ENCODE measurements at places on chromosomes 5 and 9.

GRCh38 chr9:73537561-73537960 lies 385.9 kb downstream of the ANXA1 start:
- no peak for DNase-seq

GRCh38 chr9:104855807-104856206 lies 72.1 kb downstream of the ABCA1 start:
- DNase-seq: no peak

DNA sequence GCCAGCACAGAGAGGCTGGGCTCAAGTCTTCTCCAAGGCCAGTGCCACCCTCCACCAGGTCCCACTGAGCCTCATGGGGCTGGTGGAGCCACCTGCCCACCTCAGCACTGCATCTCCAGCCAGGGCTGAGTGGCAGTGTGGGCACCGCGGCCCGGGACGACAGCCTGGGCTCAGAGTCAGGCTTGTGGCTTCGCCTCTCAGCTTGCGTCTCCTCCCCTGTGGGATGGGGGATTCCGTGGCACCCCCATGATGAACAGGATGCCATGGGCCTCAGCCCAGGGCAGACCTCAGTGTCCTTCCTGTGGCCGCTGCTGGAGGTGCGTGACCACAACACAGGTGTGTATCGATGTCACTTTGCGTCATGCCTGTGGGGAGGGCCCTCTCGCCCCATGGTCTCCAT lies 136.4 kb upstream of the PPP1R26 start:
- no peak for DNase-seq

- no peak for DNase-seq
These were observed 46.2 kb downstream of the SLC28A3 start for GRCh38 chr9:84294241-84294950.

DNA sequence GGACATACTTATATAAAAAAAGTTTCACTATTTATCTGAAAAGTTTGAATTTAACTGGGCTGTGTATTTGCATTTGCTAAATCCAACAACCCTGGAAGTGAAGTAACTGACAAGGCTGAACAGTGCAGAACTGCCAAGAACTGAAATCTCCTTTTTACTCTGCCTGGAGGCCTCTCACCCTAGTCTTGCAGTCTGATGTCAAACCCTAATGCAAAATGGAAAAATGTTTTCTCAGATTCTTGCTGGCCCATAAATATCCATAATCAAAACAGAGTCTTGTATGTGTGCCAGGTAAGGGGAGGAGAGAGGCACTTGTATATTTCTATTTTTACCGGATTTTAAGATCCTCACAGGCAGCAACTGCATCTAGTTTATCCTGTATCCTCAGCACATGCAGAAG lies 432.7 kb upstream of the KLF4 start:
- DNase-seq: no peak

DNA sequence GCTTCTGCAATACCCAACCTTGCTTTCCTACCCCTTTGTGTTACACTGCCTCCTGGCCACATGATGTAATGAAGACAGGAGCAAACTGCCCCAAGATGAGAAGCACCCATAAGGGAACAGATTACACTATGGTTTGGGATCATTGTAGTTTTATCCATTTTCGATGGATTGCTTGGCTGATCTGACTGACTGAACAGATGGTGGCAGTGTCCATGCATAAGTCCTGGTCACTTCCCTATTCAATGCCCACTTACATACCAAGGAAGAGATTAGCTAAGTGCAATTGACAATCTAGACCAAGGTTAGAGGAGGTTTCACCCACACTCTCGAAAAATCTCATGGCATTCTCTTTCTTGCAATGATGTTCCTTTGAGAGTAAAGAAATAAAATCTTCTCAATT lies 319.9 kb downstream of the RAB3C start:
- DNase-seq: no peak

DNA sequence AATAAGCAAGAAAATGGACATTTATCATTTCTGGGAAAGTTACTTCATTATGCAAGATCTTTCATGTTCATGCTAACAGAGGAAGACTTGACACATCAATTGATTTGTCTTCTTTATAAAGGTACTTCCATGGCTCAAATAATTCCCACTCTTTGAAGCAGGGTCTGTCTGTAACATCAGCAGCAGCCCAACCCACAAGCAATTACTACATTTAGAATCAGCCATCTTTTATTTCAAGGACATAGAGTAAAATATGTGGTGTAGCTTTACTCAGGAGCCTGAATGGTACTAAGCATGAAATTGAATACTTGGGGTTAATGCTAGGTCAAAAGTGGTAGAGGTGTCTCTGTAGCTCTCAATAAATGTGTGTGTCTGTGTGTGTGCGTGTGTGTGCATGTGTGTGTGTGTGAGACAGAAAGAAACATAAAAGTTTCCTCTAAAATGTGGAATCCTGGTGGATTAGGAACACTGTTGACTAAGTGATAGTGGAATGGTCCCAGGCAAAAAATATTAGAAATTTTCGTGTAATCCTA lies 581.1 kb downstream of the CAAP1 start:
- DNase-seq: no peak

GRCh38 chr5:55691265-55692105 lies 20.6 kb downstream of the SLC38A9 start:
- no peak for DNase-seq

DNA sequence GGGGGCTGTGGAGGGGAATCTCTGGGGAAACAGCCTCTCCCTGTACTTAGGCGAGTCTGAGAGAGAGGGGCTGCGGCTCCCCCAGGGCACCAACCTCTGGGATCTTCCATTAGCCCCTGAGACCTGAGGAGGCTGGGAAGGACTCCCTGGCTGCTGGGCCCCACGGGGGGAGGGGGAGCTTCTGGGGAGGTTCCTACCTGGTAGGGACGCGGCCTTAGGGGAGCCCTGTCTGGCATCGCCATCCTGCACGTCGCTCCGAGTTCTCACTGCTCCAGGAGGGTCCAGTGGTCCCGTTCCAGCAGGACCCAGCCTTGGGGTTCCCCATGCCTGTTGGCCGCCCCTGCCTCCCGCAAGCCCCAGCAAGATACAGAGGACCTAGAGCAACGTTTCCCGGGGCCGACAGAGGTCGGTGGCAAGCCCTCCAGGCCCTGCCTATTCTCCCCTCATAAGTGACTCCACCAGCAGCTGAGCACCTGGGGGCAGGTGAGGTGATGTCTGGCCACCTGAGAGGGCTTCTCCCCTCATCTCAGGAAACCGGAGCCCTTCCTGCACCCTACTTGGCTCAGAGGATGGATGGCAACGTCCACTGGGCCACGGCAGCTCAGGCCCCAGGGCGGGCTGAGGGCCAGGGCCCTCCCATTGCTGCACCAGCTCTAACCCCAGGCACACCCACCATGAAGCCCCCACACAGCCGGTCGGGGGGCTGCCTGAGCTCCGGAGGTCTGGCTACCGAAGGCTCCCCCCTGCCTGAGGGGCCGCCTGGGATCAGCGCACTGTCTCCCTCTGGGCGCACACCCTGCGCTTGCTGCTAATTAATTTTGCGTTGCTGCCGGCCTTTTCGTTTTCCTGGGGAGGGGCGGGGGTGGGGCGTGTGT lies 22.5 kb downstream of the TPPP start:
- DNase-seq: no peak

- no peak for DNase-seq
These were observed 74.4 kb upstream of the ATP10B start for GRCh38 chr5:160926428-160926827.

- no peak for DNase-seq
These were observed 7.5 kb downstream of the SLC6A19 start for GRCh38 chr5:1208743-1209488.

DNA sequence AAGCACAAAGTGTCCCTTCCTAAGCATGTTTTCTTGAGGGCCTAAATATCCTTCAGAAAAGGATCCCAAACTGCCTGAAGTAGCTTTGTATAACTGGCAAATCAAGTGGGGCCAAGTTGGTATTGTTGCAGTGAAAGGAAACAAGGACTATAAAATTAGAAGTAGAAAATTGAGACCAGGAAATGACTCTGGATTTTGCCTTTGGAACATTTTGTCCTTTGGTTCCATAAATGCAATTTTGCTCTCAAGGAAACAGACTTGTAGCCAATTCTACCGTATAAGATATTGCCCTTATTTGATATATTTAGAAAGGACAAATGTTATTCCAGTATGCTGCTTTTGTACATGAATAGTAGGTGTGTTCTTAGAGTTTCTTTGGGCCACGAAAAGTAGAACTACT lies 34.4 kb downstream of the RABGAP1 start:
- no peak for DNase-seq

GRCh38 chr5:147369742-147370374 lies 135.0 kb downstream of the STK32A start:
- no peak for DNase-seq

GRCh38 chr5:14913096-14913495 lies 41.5 kb upstream of the ANKH start:
- no peak for DNase-seq

- no peak for DNase-seq
These were observed 76.6 kb upstream of the CCDC152 start for GRCh38 chr5:42680046-42680445.

DNA sequence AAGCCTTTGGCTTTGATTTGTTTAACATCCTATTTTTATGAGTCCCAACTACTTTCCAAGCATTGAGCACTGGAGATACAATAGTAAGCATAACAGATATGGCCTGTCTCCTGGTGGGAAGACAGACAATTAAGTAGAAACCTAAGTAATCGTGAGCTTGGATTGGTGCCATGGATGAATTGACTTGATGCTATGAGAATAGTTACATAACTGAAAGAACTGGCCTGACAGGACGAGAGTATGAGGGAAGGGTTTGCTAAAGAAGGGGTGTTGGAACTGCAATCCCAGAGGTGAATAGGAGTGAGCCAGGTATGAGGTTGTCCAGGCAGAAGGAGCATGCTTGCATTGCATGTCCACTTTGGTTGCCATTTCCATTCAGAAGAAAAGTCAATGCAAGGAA lies 52.4 kb downstream of the GPR21 start:
- DNase-seq: no peak

DNA sequence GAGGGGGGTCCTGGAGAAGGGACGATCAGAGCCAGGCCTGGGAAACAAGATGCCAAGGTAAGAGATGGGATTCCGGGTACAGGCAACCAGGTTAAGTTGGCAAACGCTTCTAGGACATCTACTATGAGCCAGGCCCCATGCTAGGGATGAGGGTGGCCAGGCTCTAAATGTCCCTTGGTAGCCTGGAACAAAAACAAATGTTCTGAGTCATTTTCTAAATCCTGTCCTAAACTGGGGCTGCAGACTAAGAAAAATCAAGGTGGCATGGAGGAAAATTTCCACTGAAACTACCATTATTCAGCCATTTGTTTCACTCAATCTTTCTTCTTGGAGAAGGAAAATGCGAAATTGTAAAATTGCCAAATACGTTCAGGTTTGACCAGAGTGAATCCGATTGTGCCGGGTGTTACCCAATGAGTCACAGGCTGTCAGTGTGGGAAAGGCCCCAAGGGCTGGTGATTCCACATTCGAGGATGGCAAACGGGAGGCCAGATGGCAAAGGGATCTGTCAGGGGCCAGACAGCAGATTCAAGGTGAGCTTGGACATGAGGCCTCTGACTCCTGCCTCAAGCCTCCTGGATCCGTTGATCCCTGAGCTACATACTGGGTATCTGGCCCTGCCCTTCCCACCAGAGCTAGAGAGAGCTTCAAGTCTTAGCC lies 57.6 kb downstream of the PAX5 start:
- DNase-seq: no peak
